ENCODE measurements at places on chromosomes 11 and 22. TPM values are rescaled to one million over a fixed set of nuclear protein-coding genes. Genes with fewer than 3 reads are reported as not detected.

The LIF gene
- not detected for polyA plus RNA-seq

The SLC7A4 gene
- 0.07 TPM for polyA plus RNA-seq

The MS4A6E gene
- not detected for polyA plus RNA-seq

The MOV10L1 gene
- polyA plus RNA-seq, result not detected

The TMEM151A gene
- not detected for polyA plus RNA-seq

The OR52A1 gene
- not detected for polyA plus RNA-seq

The MUC5AC gene
- not detected for polyA plus RNA-seq

The SCUBE2 gene
- polyA plus RNA-seq, result not detected

The HTR3B gene
- polyA plus RNA-seq, result not detected

The DTX4 gene
- 0.09 TPM for polyA plus RNA-seq

The SULT4A1 gene
- not detected for polyA plus RNA-seq

The PGA3 gene
- polyA plus RNA-seq, result not detected

The TRIM49 gene
- not detected for polyA plus RNA-seq

The STARD10 gene
- polyA plus RNA-seq, result 27.0 TPM

The C1QTNF4 gene
- not detected for polyA plus RNA-seq

The OR4C12 gene
- not detected for polyA plus RNA-seq

The SCN3B gene
- polyA plus RNA-seq, result 0.05 TPM

The DDI1 gene
- not detected for polyA plus RNA-seq

The C11orf86 gene
- polyA plus RNA-seq, result not detected

The TMEM45B gene
- 21.2 TPM for polyA plus RNA-seq

The INPP5J gene
- not detected for polyA plus RNA-seq

The PYGM gene
- polyA plus RNA-seq, result 0.38 TPM

The MMP12 gene
- not detected for polyA plus RNA-seq

The MRPL17 gene
- polyA plus RNA-seq, result 42.6 TPM

The BARX2 gene
- polyA plus RNA-seq, result not detected

The SPINDOC gene
- polyA plus RNA-seq, result 0.63 TPM

The SCN4B gene
- polyA plus RNA-seq, result not detected

The PNPLA5 gene
- polyA plus RNA-seq, result not detected

The SLC16A8 gene
- not detected for polyA plus RNA-seq

The LRRC55 gene
- not detected for polyA plus RNA-seq

All from CD4-positive, alpha-beta memory T cell (primary cell).